ENCODE measurements at places on chromosomes 6 and 20.

DNA sequence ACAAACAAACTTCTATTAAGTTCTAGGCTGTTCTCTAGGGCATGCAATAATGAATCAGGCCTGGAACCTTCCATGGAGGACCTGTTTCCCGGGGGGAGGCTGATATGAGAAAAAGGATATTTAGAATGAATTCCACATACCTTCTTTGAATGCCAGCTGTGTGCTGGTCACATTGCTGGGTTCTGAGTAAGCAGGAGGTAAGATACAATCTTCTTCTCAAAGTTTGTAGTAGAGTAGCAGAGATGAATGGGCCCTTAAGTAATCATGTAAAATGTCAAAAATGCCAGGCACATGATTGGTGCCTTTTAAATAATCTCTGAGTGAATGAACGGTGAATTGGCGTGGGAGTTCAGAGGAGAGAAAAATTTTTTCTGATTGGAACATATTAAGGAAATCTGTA, 47.4 kb downstream of the TGM2 start:
- no peak for DNase-seq

DNA sequence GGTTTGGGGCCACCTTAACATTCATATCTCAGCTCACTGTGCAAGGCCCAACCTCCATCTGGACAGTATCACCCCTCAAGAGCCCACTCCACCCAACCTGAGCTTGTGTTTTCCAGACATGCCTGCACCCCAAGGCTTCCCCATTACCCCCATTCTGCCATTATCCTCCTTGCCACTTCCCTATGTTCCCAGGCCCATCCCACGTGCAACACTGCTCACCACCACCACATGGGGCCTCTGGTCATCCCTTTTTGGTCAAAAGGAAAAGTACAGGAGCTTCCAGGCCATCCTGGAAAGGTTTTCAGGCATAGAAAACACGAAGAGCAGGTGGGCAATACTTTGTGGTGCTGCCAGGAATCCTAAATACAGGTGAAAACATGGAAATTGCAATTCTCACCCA, 140.3 kb downstream of the SYNDIG1 start:
- no peak for DNase-seq

DNA sequence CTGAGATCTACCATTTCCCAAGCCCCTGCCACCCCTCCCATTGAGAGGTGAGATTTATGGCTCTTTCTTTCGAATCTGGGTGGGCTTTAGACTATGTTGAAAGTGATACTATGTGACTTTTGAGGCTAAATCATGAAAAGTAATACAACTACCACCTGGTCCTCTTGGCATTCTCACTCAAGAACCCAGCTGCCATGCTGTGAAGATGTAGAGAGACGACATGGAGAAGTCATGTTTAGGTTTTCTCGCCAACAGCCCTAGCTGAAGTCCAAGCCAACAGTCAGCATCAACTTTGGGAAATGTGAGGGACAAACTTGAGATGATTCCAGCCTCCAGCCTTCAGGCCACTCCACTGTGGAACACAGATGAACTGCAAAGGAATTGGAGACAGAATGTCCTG, 108.7 kb downstream of the SCP2D1 start:
- DNase-seq = no peak

GRCh38 chr6:44735630-44735963, 348.1 kb downstream of the CDC5L start:
- DNase-seq = peak; percentile 8

GRCh38 chr6:85395746-85396145, 54.1 kb upstream of the NT5E start:
- DNase-seq = no peak

GRCh38 chr6:51303338-51303737, 484.7 kb downstream of the TFAP2B start:
- no peak for DNase-seq

GRCh38 chr6:50353603-50354002, 303.9 kb upstream of the DEFB112 start:
- no peak for DNase-seq

DNA sequence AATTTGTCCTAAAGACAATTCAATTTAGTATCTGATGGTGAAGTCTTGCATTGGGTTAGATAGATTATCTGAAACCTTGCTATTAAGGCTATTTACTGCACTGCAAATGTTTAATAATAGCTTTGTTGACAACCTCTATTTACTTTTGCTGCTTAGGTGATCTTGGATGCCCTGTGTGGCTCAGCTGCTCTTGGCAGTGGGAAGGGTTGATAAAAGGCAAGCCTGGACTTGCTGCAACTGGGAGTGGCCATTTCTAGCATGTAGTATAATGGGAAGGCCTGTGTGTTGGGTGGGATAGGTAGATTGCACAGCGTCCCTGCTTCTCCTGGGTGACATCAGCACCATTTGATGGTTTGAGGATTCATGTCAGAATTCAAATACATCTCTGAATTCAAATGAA, 49.1 kb downstream of the ARMC2 start:
- DNase-seq = no peak

- no peak for DNase-seq
Measured at GRCh38 chr6:101486124-101486523, 92.6 kb downstream of the GRIK2 start.

DNA sequence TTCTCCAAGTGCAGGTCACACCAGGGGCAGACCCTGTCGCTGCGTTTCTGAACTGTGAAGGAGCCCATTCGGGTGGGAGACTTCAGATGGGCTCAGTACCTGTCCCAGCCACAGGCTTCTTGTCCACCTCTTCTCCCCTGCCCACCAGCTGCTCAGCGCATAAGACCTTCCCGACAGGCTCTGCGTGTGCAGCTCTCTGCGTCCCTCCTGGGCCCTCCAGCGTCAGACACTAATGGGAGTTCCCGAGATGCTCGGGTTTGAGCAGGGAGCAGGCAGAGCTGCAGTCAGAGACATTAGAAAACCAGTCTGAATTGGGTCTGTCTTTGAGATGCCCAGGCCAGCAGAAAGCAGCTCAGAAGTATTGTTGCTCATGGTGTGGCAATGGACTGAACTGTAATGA, 50.4 kb downstream of the TCP11 start:
- DNase-seq = no peak

GRCh38 chr20:37234254-37234581, 27.4 kb downstream of the GHRH start:
- no peak for DNase-seq

All from activated T-cell treated with anti-CD3 and anti-CD28 coated beads for 48 hours (primary cell).